ENCODE measurements at places on chromosomes 7 and 10.
A peak's percentile ranks its signal among the peaks of the same experiment; 100 is the strongest.

GRCh38 chr10:68526634-68527307 is 552 bp downstream of the SLC25A16 start:
- ATAC-seq, result peak; percentile 84

DNA sequence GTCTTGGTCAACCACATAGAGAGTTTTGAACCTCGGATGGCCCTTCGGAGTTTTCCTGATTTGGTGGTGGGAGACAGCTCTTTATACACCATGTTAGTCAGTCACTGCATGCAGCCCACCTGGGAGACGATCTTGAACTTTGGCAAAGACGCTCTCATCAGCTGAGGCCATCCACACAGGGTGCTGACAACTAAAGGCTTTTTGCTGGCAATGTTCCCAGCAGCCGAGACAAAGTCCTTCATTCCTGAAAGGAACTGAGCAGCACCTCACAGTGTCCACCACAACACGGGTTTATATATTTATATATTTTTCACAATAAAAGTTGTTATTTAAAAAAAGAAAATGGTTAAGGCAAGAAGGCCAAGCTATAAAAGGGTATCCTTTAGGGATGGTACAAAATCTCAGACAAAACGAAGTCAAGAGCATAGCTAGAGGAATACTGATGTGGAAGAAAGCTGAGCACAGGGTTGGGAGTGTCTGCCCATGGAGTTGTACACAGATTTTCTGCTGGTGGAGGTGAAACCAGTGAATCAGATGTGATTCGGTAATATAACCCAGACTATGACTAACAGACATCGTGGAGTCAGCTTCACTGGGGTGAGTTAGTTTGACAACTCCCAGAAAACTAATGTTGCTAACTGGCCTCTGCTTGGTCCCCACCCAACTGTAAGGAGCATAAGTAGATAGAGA is 27.4 kb upstream of the CAPZA2 start:
- peak; percentile 83 for ATAC-seq

- no peak for ATAC-seq
These were observed 11.3 kb downstream of the ASB13 start for GRCh38 chr10:5655121-5655520.

DNA sequence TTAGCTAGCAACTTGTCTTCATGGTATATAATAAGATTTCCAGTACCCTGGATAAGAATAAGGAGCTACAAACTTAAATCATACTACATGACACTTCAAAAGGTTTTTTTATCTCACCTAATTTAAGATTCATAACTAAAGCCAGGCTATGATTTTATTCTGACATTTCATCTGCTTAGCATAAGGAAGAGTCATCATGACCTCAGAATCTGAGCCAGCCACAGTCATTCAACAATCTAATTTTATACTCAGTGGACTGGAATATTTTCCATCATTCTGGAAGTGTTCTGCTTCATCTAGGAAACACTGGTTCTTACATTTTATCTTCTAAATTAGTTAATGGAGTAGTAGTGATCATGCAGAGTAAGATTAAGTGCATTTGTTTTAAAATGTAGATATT is 102.1 kb upstream of the KCND2 start:
- no peak for ATAC-seq

DNA sequence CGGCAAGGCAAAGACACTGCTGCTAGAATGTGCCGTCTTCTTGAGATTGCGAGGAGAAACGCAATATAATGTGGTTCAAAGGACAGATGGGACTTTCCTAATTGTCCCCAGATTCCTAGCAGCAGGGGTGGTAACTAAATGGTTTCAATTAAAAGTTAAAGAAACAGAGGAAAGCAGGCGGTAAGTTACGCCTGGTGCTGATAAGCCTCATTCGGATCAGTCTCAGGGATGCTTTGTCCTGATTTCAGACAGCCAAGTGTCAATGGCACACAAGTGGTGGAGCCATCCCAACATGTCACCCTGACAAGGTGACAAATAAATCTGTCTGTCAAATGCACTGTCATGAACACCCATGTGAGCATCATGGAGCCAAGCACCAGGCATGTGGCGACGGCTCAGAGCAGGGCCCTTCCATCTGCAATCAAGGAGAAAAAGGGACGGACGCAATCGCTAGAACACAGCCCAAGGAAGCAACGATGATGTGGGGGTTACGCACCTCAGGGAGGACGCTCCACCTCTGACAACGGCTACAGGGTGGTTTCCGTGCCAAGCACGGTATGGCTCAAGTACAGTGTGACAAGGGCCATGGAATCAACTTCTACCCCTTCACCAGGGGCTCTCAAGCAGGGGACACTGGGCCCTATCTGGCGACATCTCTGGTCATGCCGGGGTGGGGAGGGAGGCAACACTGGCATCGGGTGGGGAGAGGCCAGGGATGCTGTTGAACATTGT is 66.2 kb downstream of the CTBP2 start:
- ATAC-seq, result no peak

DNA sequence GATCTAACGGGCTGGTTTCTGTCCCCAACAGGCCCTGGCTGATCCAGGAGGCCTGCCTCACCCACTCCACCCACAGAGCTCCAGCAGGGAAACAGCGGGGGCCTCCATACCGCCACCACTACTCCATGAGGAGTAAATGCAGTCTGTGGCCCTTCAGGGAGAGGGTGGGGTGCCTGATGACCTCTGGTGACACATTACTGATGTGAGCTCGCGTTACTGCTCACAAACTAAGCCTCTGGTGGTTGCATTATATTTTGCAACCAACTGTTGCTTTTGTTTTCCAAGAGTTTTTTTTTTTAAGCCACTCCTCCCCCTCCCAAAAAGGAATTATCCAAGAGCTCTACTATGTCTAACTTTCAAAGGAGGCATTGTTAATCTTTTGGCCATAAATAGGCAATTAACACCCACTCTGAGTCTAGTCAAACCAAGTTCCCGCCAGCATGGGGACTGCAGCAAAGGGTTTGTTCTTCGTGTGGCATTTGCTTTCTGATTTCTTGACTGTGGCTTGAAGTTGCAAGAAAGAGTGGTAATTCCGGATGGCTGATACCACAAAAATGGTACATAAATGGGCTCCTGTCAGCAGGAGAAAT is 72.6 kb downstream of the FAM53B start:
- peak; percentile 50 for ATAC-seq

DNA sequence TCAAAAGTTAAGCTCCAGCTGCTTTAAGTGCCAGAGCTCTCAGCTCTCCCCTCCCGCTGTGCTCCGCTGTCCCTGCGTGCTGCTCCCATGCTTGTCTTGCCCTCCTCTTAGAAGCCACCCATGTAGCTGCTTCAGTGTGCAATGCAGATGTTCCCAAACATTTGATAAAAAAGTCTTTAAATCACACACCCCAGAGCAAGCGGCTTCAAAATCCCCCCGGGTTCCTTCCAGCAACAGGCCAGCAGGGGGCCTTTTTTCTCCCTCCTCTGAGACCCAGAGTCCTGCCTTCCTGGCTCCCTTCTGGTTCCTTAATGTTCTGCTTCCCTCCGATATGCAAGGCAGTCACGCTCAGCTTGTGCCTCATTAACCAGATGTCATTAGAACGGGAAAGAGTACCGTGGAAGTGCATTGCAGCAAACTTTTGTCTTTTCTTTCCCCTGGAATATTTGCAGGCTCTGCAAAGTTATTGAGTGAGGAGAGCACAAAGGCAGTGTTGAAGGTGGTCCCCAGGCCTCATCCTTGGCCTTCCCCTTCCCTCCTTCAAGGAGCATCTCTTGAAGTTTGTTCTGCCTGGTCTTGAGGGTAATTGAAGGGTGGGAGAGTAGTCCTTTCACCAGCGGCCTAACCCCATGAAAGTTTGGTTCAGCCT is 25.5 kb downstream of the LDB3 start:
- peak; percentile 80 for ATAC-seq

- no peak for ATAC-seq
These were observed 216.4 kb downstream of the MLLT10 start for GRCh38 chr10:21750424-21750823.

GRCh38 chr7:24703296-24703695 is 54.0 kb downstream of the GSDME start:
- ATAC-seq, result no peak
